ENCODE measurements at places on chromosomes 6 and 20. TPM values are rescaled to one million over a fixed set of nuclear protein-coding genes. Genes with fewer than 3 reads are reported as not detected.

SLC32A1 gene
- not detected for total RNA-seq

GLP1R gene
- not detected for total RNA-seq

FNDC11 gene
- 0.52 TPM for total RNA-seq

GDAP1L1 gene
- not detected for total RNA-seq

TP53TG5 gene
- total RNA-seq, result not detected

TBCC gene
- total RNA-seq, result 57.9 TPM

BTN2A1 gene
- total RNA-seq, result 8.4 TPM

ELOVL2 gene
- 0.52 TPM for total RNA-seq

TM9SF4 gene
- total RNA-seq, result 18.8 TPM

PNLDC1 gene
- total RNA-seq, result not detected

TRIM15 gene
- total RNA-seq, result not detected

XKR7 gene
- total RNA-seq, result not detected

FAM184A gene
- total RNA-seq, result 10.4 TPM

KCNK16 gene
- total RNA-seq, result not detected

C6orf52 gene
- not detected for total RNA-seq

PHACTR3 gene
- 1.0 TPM for total RNA-seq

HLA-DMB gene
- total RNA-seq, result 6.3 TPM

RCAN2 gene
- 1.6 TPM for total RNA-seq

TRIM10 gene
- 2.1 TPM for total RNA-seq

GPSM3 gene
- 1.6 TPM for total RNA-seq

SLC22A2 gene
- not detected for total RNA-seq

SSTR4 gene
- total RNA-seq, result not detected

LAMA5 gene
- total RNA-seq, result 14.1 TPM

CLVS2 gene
- under 0.01 TPM for total RNA-seq

NSFL1C gene
- total RNA-seq, result 28.7 TPM

FRMD1 gene
- not detected for total RNA-seq

ANKEF1 gene
- 1.0 TPM for total RNA-seq

CYP39A1 gene
- total RNA-seq, result 6.3 TPM

HLA-DPA1 gene
- total RNA-seq, result 14.6 TPM

FLRT3 gene
- total RNA-seq, result 9.4 TPM

NRSN1 gene
- not detected for total RNA-seq

SMPD2 gene
- total RNA-seq, result 8.4 TPM

PTK6 gene
- not detected for total RNA-seq

ENPP1 gene
- total RNA-seq, result 17.7 TPM

LBP gene
- total RNA-seq, result 0.52 TPM

ECT2L gene
- total RNA-seq, result under 0.01 TPM

CST9L gene
- total RNA-seq, result not detected

GSTA1 gene
- total RNA-seq, result not detected

GTSF1L gene
- not detected for total RNA-seq

BPIFB2 gene
- total RNA-seq, result not detected

DYNLT1 gene
- 32.4 TPM for total RNA-seq

LY6G6D gene
- not detected for total RNA-seq

NQO2 gene
- 5.7 TPM for total RNA-seq

FAM209A gene
- not detected for total RNA-seq

HLA-DQA2 gene
- total RNA-seq, result not detected

LINC00237 gene
- 0.52 TPM for total RNA-seq

MOCS1 gene
- total RNA-seq, result 6.8 TPM

IL17A gene
- not detected for total RNA-seq

PGC gene
- 0.52 TPM for total RNA-seq

TRIM38 gene
- 5.2 TPM for total RNA-seq

ATP6V1G2 gene
- total RNA-seq, result 1.0 TPM

EBF4 gene
- total RNA-seq, result 2.6 TPM

CLPSL1 gene
- total RNA-seq, result not detected

PACRG gene
- 1.0 TPM for total RNA-seq

PRPH2 gene
- 5.7 TPM for total RNA-seq

Measured in skeletal muscle tissue (tissue), 5 donors.